ENCODE measurements at places on chromosomes 7 and 10.

DNA sequence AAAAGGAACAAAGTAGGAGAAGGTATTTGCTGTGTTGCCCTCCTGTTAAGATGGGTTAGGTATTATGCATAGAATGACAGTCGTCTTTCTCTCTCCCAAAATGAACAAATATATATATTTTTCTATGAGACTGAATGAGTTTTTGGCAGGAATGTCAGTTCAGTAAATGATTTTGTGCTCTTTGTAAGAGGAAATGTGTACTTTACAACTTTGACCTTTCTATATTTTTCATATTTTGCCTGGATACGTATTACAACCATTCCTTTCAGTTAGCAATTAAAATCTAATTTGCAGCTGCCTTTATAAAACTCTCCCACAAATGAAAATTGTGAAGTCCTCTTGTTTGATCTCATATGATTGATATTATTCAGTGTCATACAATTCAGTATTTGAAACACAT is 336.6 kb upstream of the MEOX2 start:
- no peak for DNase-seq

DNA sequence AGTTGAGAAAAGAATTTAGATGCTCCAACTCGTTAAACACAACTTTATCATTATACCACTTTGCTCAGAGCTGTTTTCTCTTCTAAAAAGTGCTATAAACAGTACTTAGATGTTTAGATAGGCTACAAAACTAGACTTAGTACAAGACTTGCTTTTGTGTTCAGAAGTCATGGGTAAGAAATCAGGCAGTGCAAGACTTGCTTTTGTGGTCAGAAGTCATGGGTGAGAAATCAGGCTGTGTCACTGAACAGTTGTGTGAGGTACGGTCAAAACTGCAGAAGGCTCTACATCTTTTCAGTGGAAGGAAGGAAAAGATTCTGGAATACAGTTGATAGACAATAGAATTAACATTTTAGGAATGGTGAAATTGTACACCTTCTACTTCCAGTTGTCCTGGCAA is 239.7 kb downstream of the DNAJB9 start:
- DNase-seq = no peak

- DNase-seq = peak; percentile 83
Observed at GRCh38 chr7:73715648-73716317, 3.7 kb downstream of the STX1A start.

- DNase-seq = no peak
Observed at GRCh38 chr10:6036861-6037321, 25.3 kb downstream of the IL2RA start.
